ENCODE measurements at places on chromosomes 6 and 20.
A peak's percentile ranks its signal among the peaks of the same experiment; 100 is the strongest.

GRCh38 chr6:30883685-30884520 lies at the start of gene DDR1:
Gene DDR1, plus strand, starts transcription at chr6:30884519. Its CDS starts 4,211 bp downstream, at chr6:30888730.
- peak; percentile 72 for DNase-seq

DNA sequence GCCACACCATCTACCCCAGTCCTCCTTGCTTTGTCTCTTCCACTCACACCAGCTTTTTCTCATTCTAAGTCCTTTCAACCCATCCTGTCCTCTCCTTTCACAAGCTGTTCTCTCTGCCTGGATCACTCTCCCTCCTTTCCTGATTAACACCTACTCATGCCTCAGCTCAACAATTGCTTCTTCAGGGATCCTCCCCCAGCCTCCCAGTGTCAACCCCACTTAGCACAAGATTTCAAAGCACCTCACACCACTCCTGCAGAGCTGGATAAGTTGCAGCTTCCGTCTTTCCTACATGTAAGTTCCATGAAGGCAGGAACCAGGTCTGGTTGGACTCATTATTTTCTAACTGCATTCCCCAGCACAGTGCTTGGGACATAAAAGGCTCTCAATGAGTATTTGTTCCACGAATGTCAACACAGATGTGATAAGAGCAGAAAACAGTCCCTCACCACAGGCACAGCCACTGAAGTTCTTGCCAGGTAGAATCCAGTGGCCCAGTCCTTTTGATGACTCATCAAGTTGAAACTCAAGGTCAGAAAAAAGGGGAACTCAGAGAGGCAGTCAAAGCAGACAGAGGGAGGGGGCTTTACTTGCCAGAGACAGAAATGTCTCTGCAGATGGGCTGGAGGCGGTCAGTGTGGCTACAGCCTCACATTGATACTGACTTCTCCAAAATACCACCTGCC lies 193.4 kb upstream of the PRDM1 start:
- no peak for DNase-seq

GRCh38 chr6:35454391-35455110 lies 2.4 kb downstream of the FANCE start:
- no peak for DNase-seq

DNA sequence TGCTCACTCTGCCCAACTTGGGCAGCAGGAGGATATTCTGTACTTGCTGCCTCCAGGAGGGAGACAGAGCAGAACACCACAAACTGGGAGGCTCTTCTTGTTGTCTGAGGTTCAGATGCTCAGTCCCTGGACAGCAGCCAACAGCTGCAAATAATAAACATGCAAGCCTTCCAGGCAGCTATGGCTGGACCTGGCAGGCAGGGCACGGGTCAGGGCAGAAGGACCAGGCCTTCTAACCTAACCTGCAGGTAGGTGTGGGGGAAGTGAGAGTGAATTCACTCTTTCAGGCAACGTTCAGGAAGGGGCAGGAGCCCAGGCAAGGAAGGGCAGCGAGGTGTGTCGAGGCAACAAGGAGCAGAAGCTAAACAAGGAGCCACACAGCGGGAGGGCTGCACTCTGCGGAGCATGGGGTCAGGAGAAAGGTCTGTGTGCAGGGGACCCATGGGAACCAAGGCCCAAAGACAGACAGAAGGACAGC lies 31.5 kb downstream of the NINL start:
- DNase-seq: no peak

- no peak for DNase-seq
These were observed 672.1 kb downstream of the HACE1 start for GRCh38 chr6:104187616-104188015.

DNA sequence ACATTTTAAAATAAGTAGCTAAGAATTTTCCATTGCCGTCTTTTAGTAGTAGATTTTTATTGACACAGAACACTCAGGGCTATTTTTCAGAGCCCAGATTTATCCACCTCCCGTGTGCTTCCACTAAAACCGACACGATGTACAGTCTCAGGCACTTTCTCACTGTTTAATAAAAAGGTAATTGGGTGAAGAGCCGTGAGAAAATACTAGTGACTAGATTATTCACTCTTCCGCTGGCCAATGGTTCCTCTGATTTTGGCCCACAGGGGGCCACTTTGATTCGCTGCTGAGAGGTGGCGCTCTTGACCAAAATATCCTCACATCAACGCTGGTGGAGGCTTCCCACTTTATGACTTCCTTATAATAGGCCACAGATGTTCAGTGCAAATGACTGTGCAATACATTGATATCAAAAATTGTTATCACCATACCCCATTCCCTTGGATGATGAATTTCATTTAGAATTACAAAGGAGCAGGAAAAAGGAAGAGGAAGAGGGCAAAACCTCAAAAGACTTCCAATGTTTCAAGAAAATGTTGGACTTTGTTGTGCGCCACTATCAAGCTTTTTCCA lies 12.3 kb upstream of the HDDC2 start:
- peak; percentile 52 for DNase-seq

- no peak for DNase-seq
These were observed 185.8 kb upstream of the PRDM1 start for GRCh38 chr6:105900125-105900937.

DNA sequence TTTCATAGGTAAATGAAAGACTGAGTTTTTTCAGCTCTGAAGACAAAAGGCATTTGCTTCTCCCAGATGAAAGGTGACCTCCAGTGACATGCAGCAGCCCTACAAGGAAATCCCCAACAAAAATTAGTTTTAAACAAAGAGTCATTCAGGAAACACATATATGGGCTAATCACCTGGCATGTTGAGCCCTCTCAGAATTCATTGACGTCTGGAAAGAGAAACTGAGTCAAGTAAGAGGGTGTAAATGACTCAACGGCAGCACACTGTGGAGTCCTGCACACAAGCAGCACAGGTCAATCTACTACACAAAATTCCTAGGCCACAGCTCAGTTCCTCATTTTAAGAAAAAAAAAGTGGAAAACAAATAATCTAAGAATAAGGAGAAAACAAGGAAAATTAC lies 592.3 kb downstream of the EPHA7 start:
- no peak for DNase-seq

DNA sequence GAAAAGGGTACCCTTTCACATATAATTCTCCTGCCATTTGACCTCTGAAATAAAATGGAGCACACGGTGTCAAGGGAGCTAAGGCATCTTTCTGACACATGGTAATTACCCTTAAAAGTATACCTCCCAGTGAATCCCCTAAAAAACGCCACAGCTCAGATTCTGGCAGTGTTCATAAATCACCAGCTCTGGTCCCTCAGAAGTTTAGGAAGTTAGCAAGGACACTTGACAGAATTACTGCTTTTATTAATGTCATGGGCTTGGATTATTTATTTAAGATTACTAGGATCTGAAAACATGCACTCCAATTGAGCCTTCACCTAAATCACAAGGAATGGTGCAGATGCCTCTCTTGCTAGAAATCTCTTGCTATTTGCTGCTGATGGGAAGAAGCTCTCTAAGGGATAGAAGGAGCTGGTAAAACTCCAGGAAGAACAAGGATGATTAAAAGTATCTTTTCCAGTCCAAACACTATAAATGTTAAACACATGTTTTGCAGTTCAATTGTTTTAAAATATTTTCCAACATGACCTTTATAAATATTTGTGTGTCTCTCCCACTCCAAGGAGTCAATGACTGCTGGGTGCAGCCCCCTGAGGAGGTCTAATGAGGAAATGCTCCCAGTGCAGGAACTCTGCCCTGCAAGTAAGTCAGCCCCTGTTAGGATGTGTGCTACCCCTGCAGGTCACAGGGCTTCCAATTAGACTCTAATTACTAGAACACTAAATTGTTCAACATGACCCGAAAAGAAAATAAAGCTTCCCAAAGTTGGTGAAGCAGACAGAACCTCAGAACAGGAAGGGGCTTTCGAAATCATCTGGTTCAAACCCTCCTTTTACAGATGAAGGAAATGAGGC lies 230.3 kb downstream of the TFAP2A start:
- DNase-seq: no peak

Data from right lobe of liver (tissue), 6 donors.